ENCODE measurements at places on chromosomes 12 and 14. TPM values are rescaled to one million over a fixed set of nuclear protein-coding genes. Genes with fewer than 3 reads are reported as not detected.

LGMN gene
- polyA plus RNA-seq = 84.0 TPM

LGR5 gene
- polyA plus RNA-seq = 0.19 TPM

RFX4 gene
- not detected for polyA plus RNA-seq

KRT2 gene
- polyA plus RNA-seq = 0.42 TPM

NOVA1 gene
- 0.59 TPM for polyA plus RNA-seq

STAC3 gene
- 10.1 TPM for polyA plus RNA-seq

DPPA3 gene
- not detected for polyA plus RNA-seq

KRT6C gene
- 0.03 TPM for polyA plus RNA-seq

DDHD1 gene
- 4.9 TPM for polyA plus RNA-seq

GRCh38 chr12:87467936-87468335 is 561.3 kb downstream of the C12orf50 start:
- no peak overlapping the region for H3K4me3 ChIP-seq
- no peak for DNase-seq
- H3K4me1 ChIP-seq = no peaks in the 10 kb centered on the region
- H3K36me3 ChIP-seq = no peaks in the 10 kb centered on the region
- H3K27me3 ChIP-seq = no peaks in the 10 kb centered on the region

DNA sequence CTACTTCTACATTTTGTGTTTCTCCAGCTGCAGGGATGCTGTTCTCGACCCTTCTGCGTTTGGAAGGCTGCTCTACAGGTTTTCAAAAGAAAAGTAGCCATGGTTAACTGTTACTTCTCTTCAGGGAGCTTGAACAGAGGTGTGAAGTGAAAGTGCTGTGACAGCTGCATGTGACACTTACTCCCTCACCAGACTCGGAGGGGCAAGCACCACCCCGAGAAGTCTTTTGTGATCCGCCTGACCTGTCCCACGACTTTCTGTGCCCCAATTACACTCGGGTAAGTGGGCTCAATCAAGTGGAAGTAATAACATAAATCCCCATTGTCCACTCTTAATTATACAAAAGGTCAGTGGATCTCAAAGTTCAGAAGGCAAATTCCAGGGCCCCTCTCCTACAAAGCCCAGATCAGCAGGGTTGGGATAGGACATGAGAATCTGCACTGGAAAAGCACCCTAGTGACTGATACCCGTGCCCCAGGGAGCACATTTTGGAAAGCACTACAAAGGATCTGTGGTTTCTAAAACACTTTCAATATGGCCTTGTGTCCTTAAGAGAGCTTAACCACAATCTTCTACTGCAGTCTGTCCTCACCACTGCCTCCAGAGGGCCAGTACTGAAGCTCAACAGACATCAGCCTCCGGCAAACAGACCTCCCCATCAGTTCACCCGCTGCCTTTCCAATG is 11.5 kb downstream of the FICD start:
- no peak overlapping the region for H3K27ac ChIP-seq
- H3K4me1 ChIP-seq = no peaks in the 10 kb centered on the region
- no peak overlapping the region for H3K4me3 ChIP-seq
- peaks cover 6% of the 10 kb centered on the region for H3K36me3 ChIP-seq
- H3K27me3 ChIP-seq = no peaks in the 10 kb centered on the region
- DNase-seq = no peak

DNA sequence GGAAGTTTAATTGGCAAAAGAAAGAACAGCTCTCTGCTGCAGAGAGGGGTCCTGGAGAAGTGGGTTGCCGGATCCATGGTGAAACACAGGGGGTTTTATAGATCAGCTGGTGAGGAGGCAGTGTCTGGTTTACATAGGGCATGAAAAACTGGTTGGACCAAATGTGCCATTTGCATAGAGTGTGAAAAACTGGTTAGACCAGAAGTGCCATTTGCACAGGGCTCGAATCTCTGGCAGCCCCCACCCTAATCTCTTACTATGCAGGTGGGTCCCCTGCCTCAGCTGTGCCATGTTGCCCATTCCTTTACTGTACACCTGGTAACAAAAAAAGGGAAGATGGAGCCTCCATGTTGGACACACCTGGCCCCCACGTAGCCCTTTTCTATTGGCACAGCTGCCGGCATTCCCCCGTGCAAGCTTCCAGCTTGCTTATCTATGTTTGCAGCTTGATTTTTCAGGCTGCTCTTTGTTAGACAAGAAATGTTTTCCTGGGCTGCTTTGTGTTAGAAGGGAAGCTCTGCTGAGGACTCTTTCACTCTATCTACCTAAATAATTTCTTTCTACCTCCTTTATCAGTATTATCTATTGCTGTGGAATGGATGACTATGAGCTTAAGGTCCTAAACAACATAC is 61.1 kb upstream of the TMEM132D start:
- DNase-seq = no peak
- no peaks in the 10 kb centered on the region for H3K4me1 ChIP-seq
- no peaks in the 10 kb centered on the region for H3K36me3 ChIP-seq

DNA sequence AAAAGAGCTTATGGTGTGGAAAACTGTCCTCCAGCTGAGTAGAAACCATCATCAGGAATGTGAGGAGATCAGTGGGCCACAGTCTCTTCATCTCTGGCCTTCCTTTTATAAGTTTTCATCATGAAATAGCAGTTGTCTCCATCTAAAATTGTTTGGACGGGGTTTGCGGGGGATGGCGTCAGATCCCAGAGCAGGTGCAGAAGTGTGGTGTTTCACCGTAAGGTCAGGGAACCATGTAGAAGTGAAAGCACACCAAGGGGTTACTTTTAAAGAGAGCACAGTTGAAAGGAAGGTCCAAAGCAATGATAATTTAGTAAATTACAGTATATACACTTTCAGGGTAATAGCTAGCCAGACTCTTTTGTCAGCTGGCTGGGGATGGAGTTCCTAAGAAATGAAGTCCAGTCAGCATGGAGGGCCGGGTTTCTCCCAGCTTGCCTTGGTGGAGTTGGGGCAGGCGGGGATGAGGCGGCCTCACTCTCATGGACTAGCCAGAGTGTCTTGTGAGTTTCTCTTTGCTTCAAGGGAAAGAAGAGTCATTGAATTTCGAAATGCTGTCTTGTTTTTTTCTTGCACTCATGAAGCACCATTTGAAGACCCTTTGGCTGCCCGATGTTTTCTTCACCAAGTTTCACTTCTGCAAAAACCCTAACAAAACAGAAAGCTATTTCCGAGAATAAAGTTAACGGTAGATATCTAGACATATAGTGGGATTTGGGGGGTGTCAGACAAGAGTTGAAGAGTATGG is 100.6 kb downstream of the ETV6 start:
- peak overlapping the region; percentile 82 for H3K27ac ChIP-seq
- DNase-seq = no peak
- H3K36me3 ChIP-seq = no peaks in the 10 kb centered on the region
- peaks cover 77% of the 10 kb centered on the region for H3K4me1 ChIP-seq

- no peak overlapping the region for H3K27ac ChIP-seq
- H3K36me3 ChIP-seq = no peaks in the 10 kb centered on the region
- no peak for DNase-seq
- H3K4me1 ChIP-seq = peaks cover 21% of the 10 kb centered on the region
- no peaks in the 10 kb centered on the region for H3K27me3 ChIP-seq
Measured at GRCh38 chr14:65438266-65438933, 25.9 kb downstream of the FUT8 start.

GRCh38 chr12:7125632-7126227 is 3.0 kb downstream of the RBP5 start:
- H3K4me3 ChIP-seq = peak overlapping the region; percentile 63
- H3K36me3 ChIP-seq = no peaks in the 10 kb centered on the region
- peak overlapping the region; percentile 35 for H3K27ac ChIP-seq

DNA sequence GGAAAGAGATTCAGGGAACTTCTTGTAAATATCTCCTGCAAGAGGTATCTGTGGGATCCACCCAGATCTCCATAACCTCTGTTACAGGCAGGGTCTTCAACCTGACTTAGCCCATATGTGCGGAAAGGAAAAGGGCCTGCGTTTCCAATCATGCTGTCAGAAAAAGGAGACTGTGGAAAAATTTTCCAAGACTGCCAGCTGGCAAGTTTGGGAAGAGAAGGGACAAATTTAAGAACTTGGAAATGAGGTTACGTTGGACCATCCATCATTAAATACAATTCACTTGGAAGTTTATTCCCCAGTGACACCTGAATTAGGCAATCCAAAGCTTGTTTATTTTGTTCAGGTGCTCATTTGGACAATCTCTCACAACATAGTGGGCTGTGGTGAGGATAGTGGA is 13.9 kb downstream of the PTHLH start:
- no peaks in the 10 kb centered on the region for H3K36me3 ChIP-seq
- no peak overlapping the region for H3K27ac ChIP-seq
- no peaks in the 10 kb centered on the region for H3K27me3 ChIP-seq
- H3K4me3 ChIP-seq = no peak overlapping the region
- no peaks in the 10 kb centered on the region for H3K4me1 ChIP-seq

DNA sequence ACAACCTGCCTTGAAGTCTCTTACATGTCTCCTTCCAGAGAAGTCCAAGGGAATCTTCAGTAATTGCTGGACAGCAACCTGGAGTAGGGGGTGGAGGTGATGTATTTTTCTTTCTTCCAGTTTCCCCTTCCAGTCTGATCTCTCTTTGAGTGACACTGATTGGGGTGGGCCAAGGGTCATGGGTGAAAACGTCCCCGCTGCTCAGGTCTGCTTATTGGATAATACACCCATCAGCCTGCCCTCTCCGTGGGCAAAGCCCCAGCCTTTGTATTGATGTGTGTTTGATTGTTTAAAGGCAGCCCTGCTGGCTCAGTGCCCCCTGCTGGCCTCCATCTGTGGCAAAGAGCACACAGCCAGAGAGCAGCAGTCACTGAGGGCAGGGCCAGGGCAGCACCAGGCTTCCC is 35.7 kb upstream of the ATP2A2 start:
- H3K36me3 ChIP-seq = no peaks in the 10 kb centered on the region
- H3K4me3 ChIP-seq = no peak overlapping the region
- no peaks in the 10 kb centered on the region for H3K27me3 ChIP-seq
- H3K27ac ChIP-seq = no peak overlapping the region
- peak; percentile 79 for DNase-seq

DNA sequence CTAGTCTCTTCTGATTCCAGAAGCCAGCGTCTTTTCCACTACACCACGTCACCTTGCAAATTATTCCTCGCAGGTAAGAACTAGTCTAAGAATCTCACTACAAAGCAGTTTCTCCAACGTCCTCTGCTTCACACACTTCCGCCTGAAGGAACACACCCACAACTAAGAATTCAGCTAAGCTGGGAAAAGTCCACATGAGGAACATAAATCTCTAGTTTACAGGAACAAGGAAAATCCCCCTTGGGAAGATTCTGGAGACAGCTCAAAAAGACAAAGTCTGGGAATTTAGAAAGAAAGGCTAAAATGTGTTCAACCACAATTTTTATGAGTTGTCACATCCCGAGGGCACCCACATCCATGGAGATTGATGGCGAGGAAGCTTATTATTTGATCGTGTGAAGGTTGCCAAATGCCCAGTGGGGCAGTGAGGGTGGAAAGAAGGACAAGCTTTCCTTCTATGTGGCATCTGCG is 780.2 kb upstream of the TBX3 start:
- no peaks in the 10 kb centered on the region for H3K27me3 ChIP-seq
- no peak for DNase-seq
- H3K36me3 ChIP-seq = no peaks in the 10 kb centered on the region

GRCh38 chr12:80791863-80792262 is 75.2 kb downstream of the MYF5 start:
- no peak for DNase-seq
- H3K4me3 ChIP-seq = no peak overlapping the region
- H3K27ac ChIP-seq = no peak overlapping the region
- H3K27me3 ChIP-seq = no peaks in the 10 kb centered on the region

GRCh38 chr12:121753844-121754264 is 39.6 kb downstream of the RHOF start:
- H3K27ac ChIP-seq = no peak overlapping the region
- no peak for DNase-seq
- H3K4me3 ChIP-seq = no peak overlapping the region
- no peaks in the 10 kb centered on the region for H3K36me3 ChIP-seq
- no peaks in the 10 kb centered on the region for H3K4me1 ChIP-seq

GRCh38 chr12:52221912-52222457 is 11.1 kb upstream of the KRT7 start:
- peak; percentile 72 for DNase-seq
- H3K4me3 ChIP-seq = no peak overlapping the region
- H3K4me1 ChIP-seq = peaks cover 16% of the 10 kb centered on the region
- no peaks in the 10 kb centered on the region for H3K27me3 ChIP-seq
- no peak overlapping the region for H3K27ac ChIP-seq

- peak overlapping the region; percentile 19 for H3K27ac ChIP-seq
- H3K4me1 ChIP-seq = no peaks in the 10 kb centered on the region
- no peak for DNase-seq
- H3K36me3 ChIP-seq = peaks cover 100% of the 10 kb centered on the region
- no peaks in the 10 kb centered on the region for H3K27me3 ChIP-seq
Measured at GRCh38 chr14:73091044-73091443, 32.7 kb downstream of the RBM25 start.

GRCh38 chr14:79405512-79405910 is 805.8 kb downstream of the DIO2 start:
- no peak overlapping the region for H3K4me3 ChIP-seq
- H3K4me1 ChIP-seq = no peaks in the 10 kb centered on the region
- H3K27ac ChIP-seq = no peak overlapping the region
- H3K27me3 ChIP-seq = no peaks in the 10 kb centered on the region
- no peak for DNase-seq

GRCh38 chr12:79454338-79454843 is 236.4 kb downstream of the PAWR start:
- H3K36me3 ChIP-seq = no peaks in the 10 kb centered on the region
- no peaks in the 10 kb centered on the region for H3K27me3 ChIP-seq
- H3K4me3 ChIP-seq = no peak overlapping the region
- no peaks in the 10 kb centered on the region for H3K4me1 ChIP-seq
- H3K27ac ChIP-seq = no peak overlapping the region

DNA sequence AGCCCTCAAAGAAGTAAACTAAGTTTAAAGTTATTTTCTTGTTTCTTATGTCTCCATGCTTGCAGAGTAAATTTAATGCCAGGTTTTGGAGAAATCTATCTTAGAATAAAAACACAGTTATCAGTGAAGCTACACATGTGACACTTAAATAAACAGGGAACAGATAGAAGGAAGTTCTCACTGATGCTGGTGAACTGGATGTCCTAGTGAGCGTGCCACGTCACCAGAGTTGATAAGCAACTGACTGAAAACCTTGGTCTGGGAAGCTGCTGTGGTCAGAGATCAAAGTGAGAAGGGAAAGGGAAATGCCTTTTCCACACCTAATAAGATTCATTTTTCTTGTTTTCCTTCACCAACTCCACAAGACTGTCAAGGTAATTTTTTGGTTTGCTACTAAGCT is 74.8 kb upstream of the PCED1B start:
- no peaks in the 10 kb centered on the region for H3K36me3 ChIP-seq
- H3K27ac ChIP-seq = no peak overlapping the region
- no peaks in the 10 kb centered on the region for H3K27me3 ChIP-seq
- H3K4me3 ChIP-seq = no peak overlapping the region

GRCh38 chr12:120514002-120514401 is 15.0 kb downstream of the COQ5 start:
- no peaks in the 10 kb centered on the region for H3K4me1 ChIP-seq
- peaks cover 98% of the 10 kb centered on the region for H3K36me3 ChIP-seq
- no peak overlapping the region for H3K4me3 ChIP-seq

DNA sequence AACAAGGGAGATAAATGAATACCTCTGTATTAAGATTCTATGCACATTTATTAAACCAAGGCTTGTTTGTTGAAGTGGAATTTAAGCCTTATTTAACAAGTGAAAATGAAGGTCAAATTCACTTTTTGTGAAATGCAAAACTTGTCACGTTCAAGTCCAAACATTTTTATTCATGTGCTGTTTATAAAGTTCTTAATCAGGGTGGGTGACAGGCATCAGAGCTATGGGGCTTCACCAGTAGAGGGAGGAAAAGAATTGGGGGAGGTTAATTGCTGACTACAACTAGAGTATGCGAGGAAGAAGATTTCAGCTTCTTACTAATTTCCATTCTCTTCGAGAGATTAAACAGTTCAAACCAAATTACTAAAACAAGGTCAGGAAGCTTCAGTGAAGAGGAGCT is 9.7 kb downstream of the MOK start:
- no peaks in the 10 kb centered on the region for H3K27me3 ChIP-seq
- no peak for DNase-seq
- H3K4me1 ChIP-seq = no peaks in the 10 kb centered on the region

Measured in spleen (tissue), 13 donors.